ENCODE measurements at places on chromosomes 6 and 20.

DNA sequence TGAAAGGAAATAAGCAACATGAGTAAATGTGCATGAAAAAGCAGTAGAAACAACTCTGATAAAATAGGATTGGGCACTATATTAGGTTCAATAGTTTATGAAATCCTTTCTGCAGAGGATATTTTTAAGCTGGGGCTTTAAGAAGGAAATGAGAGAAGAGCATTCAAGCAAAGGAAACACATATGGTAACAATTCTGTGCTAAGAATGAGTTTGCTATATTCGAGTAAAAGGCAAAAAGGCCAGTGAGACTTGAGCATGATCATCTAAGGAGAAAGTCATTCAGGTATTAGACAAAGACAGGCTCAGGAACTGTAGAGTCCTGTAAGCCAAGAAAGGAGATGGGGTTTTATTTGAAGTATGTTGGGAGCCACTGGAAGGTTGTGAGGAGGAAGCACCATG lies 387.1 kb upstream of the FLRT3 start:
- DNase-seq: no peak

DNA sequence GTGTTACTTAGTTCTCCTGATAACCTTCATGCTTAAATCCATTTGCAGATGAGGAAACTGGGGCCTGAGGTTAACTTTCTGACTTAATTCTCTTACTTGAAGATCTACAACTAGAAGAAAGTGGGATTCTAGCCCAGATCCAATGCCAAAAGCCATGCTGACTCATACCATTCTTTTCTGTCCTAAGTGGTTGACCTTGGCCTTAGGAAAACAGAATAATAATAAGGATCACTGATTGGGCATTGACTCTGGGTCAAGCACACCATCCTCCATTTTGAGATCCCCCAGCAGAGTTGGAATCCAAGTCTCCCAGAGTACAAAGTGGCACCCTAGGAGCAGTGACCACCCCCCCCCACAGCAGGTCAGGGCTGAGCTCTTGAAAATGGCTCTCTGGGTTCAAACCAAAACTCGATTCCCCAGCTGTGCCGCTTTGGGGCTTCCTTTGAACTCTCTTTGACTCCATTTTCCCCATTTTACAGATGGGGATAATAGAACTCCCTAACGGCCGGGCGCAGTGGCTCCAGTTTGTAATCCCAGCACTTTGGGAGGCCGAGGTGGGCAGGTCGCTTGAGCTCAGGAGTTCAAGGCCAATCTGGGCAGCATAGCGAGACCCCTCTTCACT lies 12.8 kb upstream of the ZNF217 start:
- DNase-seq: no peak

- no peak for DNase-seq
Measured at GRCh38 chr20:10306440-10307358, 88.1 kb downstream of the SNAP25 start.

DNA sequence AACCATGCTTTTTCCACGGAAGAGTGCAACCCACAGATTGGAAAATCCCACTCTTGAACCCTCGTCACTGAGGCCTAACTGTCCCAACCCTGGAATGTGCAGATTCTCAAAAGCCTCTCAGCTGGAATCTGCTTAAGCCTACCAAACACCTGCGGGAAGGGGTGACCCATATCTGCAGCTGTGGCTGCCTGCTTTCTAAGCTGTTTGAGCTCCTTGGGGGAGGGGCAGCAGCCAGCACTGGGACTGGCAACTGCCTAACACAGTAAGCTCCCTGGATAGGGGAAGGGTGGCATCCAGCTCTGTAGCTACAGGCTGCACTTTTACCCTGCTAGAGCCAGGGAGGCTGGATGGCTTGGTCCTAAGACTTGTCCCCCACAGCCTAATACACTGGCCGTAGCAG lies 579.6 kb downstream of the COL12A1 start:
- DNase-seq: no peak

DNA sequence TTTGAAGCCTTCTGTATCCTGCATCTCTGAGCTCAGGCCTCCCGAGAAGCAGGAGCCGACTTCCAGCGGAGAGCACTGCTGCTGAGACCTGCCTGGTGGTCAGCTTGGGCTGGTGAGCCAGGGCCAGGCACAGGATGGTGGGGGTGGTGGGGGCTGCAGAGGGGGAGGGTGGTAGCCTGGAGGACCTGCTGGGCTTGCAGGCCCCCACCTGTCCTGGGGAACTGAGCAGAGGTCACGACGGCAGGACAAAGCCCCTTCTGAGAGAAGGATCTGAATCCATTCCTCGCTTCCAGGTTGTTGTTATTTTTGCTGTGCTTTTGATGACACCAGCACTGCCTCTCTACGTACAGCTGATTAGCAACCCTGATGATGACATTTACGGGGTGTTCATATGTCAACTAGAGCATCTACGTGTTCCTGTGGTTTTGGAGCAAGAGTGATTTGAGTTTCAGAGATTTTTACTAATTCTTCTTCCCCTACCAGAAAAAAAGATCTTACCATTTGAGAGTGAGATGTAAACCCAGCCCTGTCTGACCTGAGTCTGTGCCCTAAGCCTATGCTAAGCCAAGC lies 35.7 kb upstream of the CD93 start:
- no peak for DNase-seq

GRCh38 chr20:1790386-1790785 lies 104.8 kb upstream of the SIRPA start:
- DNase-seq: no peak

- no peak for DNase-seq
Measured at GRCh38 chr20:4112481-4113421, 97.4 kb upstream of the RNF24 start.

DNA sequence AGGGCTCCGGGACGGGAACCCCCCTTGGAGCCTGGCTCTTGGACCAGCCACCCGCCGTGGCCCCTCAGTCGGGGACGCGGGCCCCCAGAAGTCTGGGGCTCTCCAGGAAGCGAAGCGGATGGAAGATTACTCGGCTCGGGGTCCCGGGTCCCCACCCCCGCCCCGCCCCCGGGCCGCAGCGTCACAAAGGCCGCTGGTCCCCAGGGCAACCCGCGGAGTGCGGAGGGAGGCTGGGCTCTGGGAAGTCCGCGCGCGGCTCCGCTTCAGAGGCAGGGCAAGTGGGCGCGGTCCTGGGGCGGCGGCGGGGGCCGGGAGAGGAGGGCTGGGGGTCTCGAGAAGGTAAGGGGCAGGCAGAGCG lies at the start of gene FNDC11:
Gene FNDC11, plus strand, starts transcription at position 227 of the 358 bp plus-strand sequence. CDS start 1,505 bp downstream, outside the sequence.
- peak; percentile 40 for DNase-seq

DNA sequence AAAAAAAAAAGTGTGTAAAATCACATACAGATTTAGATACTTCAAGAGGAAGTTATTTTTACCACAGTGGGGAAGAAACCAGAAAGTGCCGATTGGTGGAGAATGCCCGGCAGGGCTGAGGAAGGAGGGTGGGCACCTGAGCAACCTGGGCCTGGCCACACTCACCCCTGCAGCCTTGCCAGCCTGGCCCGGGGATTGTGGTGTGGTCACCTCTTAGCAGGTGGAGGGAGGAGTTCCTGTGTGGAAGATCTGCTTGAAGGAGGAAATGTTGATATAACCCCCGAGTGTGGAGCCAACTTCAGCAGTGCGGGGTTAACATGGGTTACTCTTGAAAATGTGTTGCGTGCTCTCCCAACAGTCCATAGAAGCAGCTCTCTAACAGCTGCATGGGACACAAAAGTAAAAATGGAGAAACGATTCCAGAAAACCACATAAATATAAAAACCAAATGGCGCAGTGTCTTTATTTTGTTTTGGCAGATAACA lies 14.7 kb downstream of the UST start:
- DNase-seq: peak; percentile 32

DNA sequence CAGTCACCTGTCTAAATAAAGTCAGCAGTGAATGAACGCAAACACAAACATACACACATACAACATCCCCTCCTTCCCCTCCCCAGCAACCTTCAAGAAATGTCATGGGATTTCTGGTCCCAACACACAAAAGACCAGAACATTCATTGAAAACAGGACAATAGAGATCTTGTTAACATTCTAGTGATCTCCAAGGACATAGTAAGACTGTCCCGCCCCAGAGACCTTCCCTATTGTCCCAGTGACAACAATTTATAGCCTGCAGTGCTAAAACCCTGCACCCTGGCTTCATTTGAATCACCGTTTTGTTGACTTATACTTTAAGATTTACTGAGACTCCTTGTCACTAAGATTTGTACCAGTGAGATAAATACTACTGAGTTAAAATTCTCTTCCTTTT lies 143.9 kb upstream of the NOX3 start:
- DNase-seq: no peak

DNA sequence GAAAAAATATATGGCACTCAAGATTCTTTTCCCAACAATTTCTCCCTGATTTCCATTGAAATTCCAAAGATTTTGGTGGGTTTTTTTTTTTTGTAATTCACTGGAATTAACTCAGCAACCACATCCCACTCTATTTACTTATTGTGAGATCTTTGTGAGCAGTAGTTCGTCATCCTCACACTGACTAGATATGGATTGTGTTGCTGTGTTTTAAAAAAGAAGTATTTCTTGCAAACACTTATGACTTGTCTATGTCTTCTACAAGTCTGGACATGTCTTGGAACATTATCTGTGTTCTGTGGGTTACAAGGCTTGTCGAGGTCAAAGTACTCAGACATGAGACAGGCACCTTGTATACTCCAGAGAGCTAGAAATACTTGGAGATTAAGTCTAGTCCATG lies 7.3 kb upstream of the TENT5A start:
- no peak for DNase-seq

DNA sequence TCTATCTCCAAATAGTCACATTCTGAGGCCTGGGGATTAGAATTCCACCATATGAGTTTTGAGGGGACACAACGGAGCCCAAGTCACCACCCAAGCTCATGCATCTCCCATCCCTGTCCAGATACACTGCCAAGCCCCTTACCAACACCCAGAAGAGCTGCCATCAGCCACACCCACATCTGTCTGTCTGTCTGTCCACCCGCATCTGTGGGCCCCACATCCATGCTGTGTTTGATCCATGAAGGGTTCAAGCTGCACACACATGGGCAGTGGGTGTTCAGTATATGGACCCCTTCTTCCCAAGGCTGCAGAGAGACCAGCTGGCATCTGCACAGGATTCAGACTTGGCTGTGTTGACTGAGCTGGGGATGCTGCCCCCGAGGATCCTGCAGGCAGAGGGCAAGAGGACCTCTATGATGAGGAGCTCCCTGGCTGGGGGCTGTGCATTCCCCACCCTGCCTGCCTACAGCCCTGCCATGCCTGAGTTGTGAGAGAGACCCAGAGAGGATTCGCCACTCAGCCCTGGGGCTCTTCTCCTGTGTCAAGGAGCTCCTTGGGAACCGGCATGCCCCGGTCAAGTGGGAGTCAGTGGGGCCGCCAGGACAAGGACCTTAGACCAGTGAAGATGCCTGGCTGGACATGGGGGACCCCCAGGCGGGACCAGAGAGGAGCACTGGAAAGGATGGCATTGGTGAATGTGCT lies 206.4 kb downstream of the SYNDIG1 start:
- no peak for DNase-seq

DNA sequence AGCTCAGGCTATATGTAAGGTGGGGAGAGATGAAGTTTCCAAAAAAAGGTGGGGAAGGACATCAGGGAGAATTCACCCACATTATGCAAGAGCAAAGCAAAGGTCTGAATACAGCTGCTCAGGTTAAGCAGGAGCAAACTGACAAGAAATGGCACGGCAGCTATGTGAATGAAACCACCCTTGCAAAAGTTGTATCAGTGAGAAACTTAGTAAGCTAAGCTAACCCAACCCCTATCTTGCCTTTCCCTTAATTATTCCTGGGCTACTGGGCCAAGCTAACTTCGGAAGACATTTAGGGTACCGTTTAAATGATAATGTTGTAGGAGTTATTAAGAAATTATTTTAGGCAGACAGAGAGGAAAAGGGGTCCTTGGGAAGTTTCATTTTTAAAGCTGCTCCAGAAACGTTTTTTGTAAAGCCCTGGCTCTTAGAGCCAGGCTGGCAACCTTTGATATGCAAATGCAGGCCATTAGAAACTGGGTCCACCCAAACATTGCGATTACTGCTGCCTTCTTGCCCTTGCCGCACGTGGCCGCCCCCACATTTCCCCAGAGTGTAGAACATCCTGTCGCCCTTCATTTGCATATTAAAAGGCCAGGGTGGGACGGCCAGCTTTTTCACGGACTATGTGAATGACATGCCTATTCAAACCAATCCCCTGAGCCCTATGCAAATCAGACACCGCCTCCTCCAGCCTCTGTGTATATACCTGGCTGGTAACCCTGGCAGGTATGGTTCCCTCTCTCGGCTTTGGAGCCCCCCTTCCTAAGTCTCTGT lies 60.5 kb upstream of the SAMD5 start:
- DNase-seq: no peak

- no peak for DNase-seq
Measured at GRCh38 chr20:37845241-37845681, 57.7 kb upstream of the VSTM2L start.

GRCh38 chr20:11952639-11953038 lies 34.9 kb downstream of the BTBD3 start:
- no peak for DNase-seq

DNA sequence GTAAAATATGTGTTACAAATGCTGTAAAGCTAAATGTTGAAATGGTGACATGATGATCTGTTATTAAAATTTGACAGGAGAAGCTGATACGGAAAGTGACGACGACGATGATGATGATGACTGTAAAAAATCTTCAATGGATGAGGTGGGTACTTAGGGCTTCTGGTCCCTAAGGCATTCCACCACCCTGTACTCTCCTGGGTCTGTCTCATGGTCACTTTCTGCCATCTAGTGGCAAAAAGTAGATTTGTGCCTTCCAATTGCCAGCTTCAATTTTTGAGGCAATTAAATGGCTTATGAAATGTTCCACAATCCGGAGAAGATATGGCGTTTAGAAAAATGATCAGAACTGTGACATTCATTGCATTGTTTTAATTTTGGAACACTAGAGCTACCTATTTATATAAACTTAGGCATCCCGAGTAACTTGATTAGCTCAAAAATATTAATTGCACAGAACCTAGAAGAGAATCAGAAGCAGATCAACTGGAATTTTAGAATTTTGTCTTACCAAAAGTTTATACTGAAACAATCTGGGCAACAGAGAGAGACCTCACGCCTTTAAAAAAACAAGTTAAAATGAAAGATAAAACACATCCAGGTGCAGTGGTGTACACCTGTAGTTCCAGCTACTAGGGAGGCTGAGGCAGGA lies 346.5 kb upstream of the PLCB4 start:
- DNase-seq: no peak

DNA sequence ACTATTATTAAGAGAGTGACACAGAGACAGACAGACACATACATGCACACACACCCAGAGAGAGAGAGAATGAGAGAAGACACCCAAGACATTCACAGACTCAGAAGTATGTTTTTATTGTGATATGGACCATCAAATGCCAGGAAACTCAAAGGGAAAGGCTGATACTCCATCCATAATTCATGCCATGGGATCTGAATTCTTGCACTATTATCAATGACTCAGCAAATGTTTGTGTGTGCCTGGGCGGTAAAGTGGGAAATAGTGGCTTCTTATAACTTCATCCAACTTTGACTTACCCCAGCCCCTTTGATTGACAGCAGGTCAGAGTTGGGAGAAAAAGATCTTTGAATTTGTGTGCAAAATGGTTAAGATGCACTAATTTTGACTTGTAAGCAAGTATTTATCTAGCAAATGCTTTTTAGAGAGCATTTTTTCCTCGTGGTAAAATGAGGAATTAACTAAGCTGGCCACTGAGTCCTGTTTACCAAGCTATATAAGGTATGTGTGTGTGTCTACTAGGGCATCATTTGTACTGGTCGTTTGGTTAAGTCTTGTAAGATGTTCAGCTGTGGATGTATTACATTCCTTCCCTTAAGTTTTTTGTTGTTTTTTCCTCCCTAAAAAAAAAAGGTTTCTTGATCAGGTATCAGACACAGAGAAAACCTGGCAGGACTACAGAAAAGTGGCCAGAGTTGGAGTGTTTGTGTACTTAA lies 3.0 kb upstream of the CCN2 start:
- DNase-seq: no peak

- DNase-seq: no peak
Measured at GRCh38 chr6:142380626-142381025, 78.8 kb downstream of the ADGRG6 start.

GRCh38 chr20:46963758-46964617 lies 69.3 kb downstream of the EYA2 start:
- DNase-seq: no peak
